ENCODE measurements at places on chromosomes 1 and 21.

GRCh38 chr21:41817228-41817627 is 50.4 kb upstream of the RIPK4 start:
- DNase-seq = peak; percentile 31

- no peak for DNase-seq
Measured at GRCh38 chr1:233361876-233362275, 34.4 kb downstream of the MAP3K21 start.

DNA sequence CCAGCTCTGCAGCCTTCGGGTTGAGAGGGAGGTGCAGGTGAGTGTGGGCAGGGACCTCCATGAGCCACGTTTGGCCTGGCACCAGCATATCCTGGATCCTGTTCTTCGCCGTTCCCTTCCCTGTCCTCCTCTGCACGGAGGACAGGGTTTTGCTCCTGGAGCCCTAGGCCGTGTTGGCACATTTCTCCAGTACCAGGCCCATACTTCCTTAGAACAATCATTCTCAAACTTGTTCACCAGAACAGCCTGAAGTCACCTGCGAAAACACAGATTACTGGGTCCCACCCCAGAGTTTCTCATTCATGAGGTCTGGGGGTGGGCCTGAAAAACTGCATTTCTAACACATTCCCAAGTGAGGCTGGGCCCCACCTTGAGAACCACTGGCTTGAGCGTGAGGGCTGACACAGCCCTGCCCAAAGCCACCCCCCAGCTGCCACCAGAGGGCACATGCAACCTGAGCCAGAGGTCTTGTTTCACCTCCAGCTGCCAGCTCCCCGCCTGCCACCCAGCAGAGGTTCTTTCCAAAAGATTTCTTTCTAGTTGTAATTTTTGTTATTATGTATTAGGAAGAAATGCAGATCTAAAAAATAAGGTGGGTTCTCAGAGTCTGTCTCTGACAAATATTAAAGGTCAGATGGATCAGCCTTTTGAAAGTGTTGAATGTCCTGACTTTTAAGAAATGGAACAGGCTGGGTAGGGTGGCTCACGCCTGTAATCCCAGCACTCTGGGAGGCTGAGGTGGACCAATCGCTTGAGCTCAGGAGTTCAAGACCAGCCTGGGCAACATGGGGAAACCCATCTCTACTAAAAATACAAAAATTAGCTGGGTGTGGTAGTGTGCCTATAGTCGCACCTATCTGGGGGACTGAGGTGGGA is 39.6 kb upstream of the LDLRAP1 start:
- DNase-seq = no peak

GRCh38 chr1:92538048-92538412 is 51.3 kb upstream of the GFI1 start:
- DNase-seq = no peak

- DNase-seq = no peak
Measured at GRCh38 chr1:28965271-28965870, 51.0 kb downstream of the EPB41 start.

GRCh38 chr1:186927884-186928283 is 99.1 kb downstream of the PLA2G4A start:
- no peak for DNase-seq

DNA sequence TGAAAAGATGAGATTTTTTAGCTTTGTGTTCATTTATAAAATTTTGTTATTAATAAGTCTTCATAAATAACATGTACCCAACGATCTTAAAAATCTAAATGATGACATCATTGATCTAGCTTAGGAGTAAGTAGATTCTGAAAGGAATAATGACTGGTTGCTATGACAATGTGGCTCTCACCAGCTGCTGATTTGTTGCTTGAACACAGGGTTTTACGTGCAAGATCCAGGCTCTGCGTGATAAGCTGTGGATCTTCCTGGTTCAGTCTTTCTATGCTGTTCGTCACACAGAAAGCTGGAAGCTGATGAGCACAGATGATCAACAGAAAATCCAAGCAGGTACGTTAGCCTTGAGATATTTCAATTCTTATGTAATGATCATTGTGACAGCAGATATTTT is 49.1 kb upstream of the C1orf146 start:
- no peak for DNase-seq

GRCh38 chr21:45736042-45736689 is 92.6 kb downstream of the PCBP3 start:
- no peak for DNase-seq

- no peak for DNase-seq
Measured at GRCh38 chr1:114032271-114033215, 53.3 kb downstream of the OLFML3 start.

DNA sequence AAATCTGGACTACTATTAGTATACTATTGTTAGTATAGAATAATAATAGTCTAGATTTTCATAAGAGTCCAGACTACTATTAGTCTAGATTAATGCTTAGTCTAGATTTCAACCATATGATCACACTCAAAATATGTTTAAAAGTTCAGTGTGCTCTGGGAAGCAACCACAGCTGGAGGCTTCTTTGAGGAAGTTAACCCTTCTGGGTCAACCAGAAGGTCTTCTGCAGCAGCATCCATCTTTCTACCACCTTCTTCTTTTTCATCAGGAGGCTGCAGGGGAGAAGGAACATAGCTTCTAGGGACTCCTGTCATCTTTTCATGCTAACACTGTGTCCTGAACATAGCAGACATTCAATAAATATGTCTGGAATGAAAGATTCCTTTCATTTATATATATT is 51.2 kb upstream of the DNAJC6 start:
- no peak for DNase-seq

- no peak for DNase-seq
Measured at GRCh38 chr1:33719326-33719725, 144.6 kb upstream of the HMGB4 start.
